ENCODE measurements at places on chromosomes 12 and 14.
A peak's percentile ranks its signal among the peaks of the same experiment; 100 is the strongest.

DNA sequence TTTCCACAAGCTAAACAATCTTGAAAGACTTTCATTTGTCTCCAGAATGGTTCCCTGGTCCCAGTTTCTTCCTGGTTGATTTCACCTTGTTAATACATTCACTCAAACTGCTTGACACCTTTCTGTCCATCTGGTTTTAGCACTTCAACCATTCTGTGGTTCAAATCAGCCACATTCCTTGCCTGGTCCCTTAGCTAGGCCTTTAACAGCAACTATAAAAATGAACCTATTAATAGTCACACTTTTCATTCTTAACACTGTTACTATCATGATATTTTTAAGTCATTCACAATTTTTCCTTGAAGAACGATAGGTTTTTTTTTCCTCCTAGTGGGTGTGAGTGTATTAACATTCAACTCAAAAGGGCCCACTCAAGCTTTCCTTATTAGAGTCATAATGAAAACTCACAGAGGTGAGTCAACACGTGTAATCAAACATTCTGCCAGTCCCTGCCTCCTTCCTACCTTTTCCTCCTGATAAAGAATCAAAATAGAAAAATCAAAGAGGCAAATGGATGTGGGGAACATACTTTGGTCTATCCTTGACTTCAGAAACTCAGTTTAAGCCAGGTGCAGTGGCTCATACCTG is 34.4 kb upstream of the CCNT1 start:
- no peaks in the 10 kb centered on the region for H3K4me1 ChIP-seq
- no peak overlapping the region for H3K27ac ChIP-seq
- H3K36me3 ChIP-seq, result no peaks in the 10 kb centered on the region
- H3K27me3 ChIP-seq, result no peaks in the 10 kb centered on the region
- H3K4me3 ChIP-seq, result no peak overlapping the region

GRCh38 chr12:56517854-56518253 is 3.8 kb upstream of the RBMS2 start:
- H3K4me1 ChIP-seq, result 0 out of 2 replicates have a peak, but pooled peaks cover 3% of the 10 kb centered on the region
- H3K27me3 ChIP-seq, result no peaks in the 10 kb centered on the region
- H3K27ac ChIP-seq, result no peak overlapping the region
- no peak for DNase-seq
- no peaks in the 10 kb centered on the region for H3K36me3 ChIP-seq

DNA sequence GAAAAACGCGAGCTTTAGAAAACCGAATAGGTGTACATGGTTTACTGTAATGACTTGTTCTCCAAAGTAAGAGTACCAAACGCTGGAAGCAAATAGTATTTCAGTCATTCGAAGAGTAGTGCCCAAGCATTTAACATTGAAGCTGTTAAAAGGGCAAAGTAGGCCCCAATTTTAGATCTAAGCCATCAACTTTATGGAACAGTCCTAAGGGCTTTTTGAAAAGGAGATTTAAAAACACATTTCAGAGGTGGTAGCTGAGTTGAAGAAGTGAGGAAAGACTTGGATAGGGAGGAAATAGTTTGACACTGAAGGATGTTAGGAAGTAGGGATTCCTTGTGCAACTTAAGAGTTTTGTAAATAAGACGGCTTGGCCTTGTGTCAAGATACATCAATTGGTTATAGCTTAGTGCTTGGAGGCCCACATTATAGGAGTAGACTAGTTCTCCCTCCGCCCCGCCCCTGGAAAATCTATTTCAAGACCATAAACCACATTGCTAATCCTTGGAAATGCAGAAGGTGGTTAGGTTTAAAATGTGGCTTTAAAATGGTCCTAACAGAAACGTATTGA is 783 bp upstream of the TUBA1B start:
- DNase-seq, result peak; percentile 46
- peak overlapping the region; percentile 75 for H3K4me3 ChIP-seq
- peaks cover 14% of the 10 kb centered on the region for H3K4me1 ChIP-seq
- H3K27ac ChIP-seq, result peak overlapping the region; percentile 100

GRCh38 chr14:84181072-84181471 is 1348.9 kb upstream of the FLRT2 start:
- H3K27ac ChIP-seq, result no peak overlapping the region
- no peaks in the 10 kb centered on the region for H3K4me1 ChIP-seq
- H3K36me3 ChIP-seq, result no peaks in the 10 kb centered on the region
- no peak for DNase-seq
- H3K27me3 ChIP-seq, result no peaks in the 10 kb centered on the region

DNA sequence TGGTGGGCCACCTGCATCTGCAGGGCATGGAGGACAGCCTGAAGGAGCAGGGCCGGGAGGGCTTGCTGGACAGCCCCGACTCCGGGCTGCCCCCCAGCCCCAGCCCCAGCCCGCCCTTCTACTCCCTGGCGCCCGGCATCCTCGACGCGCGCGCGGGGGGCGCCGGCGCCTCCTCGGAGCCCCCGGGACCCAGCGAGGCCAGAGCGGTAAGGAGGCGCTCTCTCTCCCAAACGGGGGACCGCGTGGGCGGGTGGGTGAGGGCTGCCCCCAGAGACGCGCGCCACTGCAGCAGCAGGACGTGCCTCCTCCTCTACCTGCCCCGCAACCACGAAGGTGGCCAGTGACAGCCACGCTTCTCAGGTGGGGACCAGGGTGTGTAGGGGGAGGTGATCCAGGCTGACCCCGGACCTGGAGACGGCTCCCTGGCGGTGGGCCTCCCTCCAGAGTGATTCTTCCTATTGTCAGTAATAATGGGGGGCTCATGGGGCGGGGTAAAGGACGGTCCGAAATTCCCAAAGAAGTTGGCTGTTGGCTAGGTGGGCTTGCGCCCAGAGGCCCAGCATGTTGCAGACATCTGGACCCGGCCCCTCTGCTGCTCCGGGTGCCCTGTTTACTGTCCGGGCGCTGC is 652 bp downstream of the RFLNA start:
- H3K27me3 ChIP-seq, result peaks cover 5% of the 10 kb centered on the region
- DNase-seq, result no peak
- no peak overlapping the region for H3K27ac ChIP-seq

GRCh38 chr12:54386403-54387113 is 2.0 kb upstream of the ZNF385A start:
- DNase-seq, result no peak
- no peaks in the 10 kb centered on the region for H3K4me1 ChIP-seq
- H3K27me3 ChIP-seq, result no peaks in the 10 kb centered on the region
- H3K27ac ChIP-seq, result no peak overlapping the region

- H3K36me3 ChIP-seq, result no peaks in the 10 kb centered on the region
- no peak overlapping the region for H3K27ac ChIP-seq
- DNase-seq, result no peak
- H3K27me3 ChIP-seq, result peaks cover 9% of the 10 kb centered on the region
Observed at GRCh38 chr14:64891839-64892375, 12.2 kb upstream of the SPTB start.

- H3K4me1 ChIP-seq, result no peaks in the 10 kb centered on the region
- DNase-seq, result no peak
- no peak overlapping the region for H3K27ac ChIP-seq
- no peak overlapping the region for H3K4me3 ChIP-seq
- peaks cover 21% of the 10 kb centered on the region for H3K36me3 ChIP-seq
Observed at GRCh38 chr12:56661560-56661959, 15.8 kb upstream of the ATP5F1B start.

DNA sequence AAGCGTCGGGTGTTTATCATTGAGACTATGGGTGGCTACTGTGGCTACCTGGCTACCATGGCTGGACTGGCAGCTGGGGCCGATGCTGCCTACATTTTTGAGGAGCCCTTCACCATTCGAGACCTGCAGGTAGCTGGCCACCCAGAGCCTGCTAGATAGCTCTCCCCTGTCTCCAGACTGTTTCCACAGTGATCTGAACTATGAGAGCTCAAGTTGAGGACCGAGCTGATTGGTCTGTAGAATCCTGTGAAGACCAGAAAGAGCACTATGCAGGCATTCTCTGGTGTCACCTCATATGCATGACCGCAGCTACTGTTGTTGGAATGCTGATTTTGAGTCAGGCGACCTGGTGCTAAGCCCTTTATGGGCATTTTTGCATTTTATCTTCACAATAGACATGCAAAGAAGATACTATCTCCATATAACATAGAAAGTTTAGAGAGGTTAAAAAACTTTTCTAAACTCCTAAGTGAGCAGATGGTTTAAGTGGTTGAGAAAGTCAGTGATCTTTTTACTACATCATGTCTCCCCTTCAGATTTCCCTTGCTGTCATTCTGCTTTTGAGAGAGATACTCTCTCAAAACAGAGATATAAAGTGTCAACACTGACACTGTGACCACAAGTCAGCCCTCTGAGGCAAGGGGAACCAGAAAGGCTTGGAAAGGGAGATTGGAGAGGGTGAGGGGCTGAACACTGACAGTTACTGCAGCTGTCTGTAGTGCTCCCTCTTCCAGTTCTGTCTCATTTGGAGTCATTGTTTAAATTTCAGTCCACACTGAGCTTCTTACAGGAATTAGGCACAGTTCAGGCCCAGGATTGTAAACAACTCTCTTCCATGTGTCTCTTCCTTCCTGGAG is 14.3 kb downstream of the ASB8 start:
- H3K36me3 ChIP-seq, result peaks cover 2% of the 10 kb centered on the region
- no peaks in the 10 kb centered on the region for H3K27me3 ChIP-seq
- DNase-seq, result no peak
- H3K4me1 ChIP-seq, result no peaks in the 10 kb centered on the region
- no peak overlapping the region for H3K4me3 ChIP-seq
- H3K27ac ChIP-seq, result no peak overlapping the region

GRCh38 chr12:27967551-27968054 is 4.9 kb downstream of the PTHLH start:
- peaks cover 24% of the 10 kb centered on the region for H3K4me1 ChIP-seq
- peaks cover 14% of the 10 kb centered on the region for H3K27me3 ChIP-seq
- no peak overlapping the region for H3K27ac ChIP-seq
- H3K4me3 ChIP-seq, result no peak overlapping the region
